ENCODE measurements at places on chromosomes 3 and 15.

GRCh38 chr15:80816936-80817335 is 37.8 kb downstream of the CEMIP start:
- DNase-seq = no peak

DNA sequence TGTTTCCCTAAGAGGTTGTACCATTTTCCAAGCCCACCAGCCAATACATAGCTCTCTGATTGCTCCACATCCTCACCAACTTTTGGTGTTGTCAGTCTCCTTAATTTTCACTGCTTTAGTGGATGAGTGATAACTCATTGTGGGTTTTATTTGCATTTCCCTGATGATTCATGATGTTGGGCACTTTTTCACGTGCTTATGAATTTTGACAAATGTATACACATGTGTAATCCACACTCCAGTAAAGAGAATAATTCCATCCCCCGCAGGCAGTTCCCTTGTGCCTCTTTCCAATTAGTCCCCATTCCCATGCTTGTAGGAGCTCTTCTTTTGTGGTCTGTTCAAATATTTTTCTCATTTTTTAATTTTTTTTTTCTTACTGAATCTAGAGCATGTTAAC is 52.4 kb downstream of the ANP32A start:
- no peak for DNase-seq

GRCh38 chr15:89888214-89888804 is 5.5 kb downstream of the AP3S2 start:
- DNase-seq = no peak

DNA sequence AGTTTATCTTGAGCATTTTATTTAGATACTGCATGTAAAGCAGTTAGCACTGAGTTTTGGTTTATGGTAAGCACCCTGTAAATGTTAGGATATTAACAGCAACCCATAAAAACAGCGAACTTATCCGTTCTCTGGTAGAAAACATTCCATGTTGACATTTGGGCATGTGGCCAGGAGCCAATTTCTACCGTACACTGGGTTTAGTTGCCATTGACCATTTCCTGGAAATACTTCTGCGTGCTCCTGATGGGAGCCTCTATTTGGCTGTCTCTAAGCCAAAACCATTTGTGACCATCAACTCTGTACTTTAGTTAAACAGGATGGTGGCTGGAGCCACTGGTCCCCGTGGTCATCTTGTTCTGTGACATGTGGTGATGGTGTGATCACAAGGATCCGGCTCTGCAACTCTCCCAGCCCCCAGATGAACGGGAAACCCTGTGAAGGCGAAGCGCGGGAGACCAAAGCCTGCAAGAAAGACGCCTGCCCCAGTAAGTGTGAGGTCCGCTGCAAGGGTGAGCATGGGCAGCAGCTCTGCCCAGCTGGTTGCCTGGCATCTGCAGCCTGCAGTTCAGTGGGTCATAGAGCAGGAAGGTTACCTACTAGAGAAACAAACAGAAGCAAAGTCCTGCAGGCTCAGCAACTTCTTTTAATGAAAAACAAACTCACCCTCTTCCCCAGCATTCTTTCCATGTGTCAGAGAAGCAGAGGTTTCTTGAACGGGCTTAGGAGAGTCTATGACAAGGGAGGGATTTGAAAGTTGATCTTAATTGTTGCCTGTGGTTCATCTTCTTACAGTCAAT is 7.1 kb downstream of the THBS1 start:
- no peak for DNase-seq

GRCh38 chr3:64505419-64505818 is 182.4 kb downstream of the ADAMTS9 start:
- no peak for DNase-seq

DNA sequence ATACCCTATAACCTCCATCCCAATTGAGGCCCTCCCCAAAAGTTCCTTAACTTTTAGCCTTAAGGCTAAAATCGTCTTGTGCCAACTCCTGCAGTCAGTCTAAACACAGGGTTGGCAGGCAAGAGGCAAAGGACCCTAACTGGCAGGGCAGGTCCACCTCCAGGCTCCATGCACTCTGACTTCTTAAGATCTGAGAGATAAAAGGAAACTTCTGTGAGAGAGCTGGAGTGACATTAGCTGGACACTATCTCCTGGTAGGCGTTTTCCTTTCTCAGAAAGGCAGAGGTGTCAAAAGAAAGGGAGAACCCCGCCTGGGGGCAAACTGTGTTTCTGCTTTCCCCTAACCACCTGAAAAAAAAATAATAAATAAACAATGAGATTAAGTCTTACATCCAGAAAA is 3.6 kb downstream of the CHSY1 start:
- no peak for DNase-seq

GRCh38 chr3:97636465-97636864 is 128.1 kb upstream of the ARL6 start:
- no peak for DNase-seq

- DNase-seq = peak; percentile 71
Measured at GRCh38 chr3:141231952-141232823, 563 bp downstream of the PXYLP1 start.

DNA sequence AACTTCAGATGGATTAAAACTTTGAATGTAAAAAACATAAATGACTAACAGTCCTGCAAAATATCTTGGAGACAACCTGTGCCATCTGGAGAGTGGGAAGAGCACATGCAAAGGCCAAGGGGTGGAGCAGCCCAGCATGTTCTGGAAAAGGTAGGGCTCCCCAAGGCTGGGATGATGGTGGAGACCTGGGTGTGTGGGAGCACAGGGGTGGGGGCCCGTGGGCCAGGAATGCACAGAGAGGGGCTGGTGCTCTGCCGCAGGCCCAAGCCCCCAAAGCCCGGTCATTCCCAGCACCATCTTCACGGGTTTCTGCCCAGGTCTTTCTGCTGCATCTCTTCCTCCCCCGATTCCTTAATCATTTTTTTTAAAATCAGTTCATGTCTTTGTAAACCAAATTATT is 9.7 kb upstream of the GATA2 start:
- DNase-seq = no peak

Measured in aorta (tissue), 5 donors.